ENCODE measurements at places on chromosomes 6 and 20.

DNA sequence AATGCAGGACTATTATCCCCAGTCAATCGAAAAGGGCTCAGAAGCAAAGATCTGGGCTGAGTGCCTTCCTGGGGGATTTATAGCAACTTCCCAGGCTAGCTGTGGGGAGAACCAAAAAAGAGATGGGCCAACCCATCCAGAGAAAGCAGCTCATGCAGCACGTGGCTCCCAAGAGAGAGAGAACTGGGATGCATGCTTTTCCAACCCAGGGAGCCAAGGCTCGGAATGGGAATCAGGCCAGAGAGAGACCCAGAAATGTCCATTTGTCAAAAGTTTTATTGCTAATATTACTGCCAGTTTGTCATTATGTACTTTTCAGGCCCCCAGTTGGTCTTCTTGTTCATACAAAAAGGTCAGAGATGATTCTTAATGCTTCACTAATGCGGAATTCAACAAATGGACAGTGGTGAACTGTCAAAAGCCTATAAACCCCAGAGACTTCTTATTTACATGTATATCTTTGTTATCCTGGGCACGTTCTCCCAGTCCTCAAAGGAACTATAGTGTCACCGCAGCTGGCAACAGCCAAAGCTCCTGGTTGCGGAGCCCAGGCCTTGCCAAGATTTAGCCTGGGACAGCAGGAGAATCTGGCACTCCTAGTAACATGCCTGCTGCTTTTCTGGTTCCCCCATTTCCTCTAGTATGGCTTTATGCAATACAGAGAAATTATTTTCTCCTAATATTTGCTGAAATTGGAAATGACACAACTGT, 139.1 kb upstream of the POU3F2 start:
- DNase-seq = no peak

- no peak for DNase-seq
Measured at GRCh38 chr20:52747845-52748284, 224.3 kb upstream of the TSHZ2 start.

GRCh38 chr20:36130390-36130789, 24.1 kb upstream of the EPB41L1 start:
- DNase-seq = no peak

DNA sequence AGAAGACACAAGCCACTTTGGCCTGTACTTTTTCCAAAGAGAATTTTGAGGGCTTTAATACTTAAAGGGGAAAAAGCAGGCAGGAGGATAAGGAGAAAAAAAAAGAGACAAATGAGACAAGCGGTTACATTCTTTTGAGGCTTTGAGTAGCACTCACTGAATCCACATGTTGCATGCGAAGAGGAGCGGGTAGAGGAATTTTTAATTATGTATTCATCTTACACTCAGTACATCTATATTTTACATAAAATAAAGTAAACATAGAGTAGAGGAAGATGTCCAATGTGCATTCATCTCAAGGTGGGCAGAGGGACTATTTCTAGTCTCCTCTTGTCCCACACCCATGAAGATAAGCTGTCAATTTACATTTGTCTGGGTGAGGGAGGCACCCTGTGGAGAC, 266.9 kb downstream of the CD109 start:
- DNase-seq = no peak

DNA sequence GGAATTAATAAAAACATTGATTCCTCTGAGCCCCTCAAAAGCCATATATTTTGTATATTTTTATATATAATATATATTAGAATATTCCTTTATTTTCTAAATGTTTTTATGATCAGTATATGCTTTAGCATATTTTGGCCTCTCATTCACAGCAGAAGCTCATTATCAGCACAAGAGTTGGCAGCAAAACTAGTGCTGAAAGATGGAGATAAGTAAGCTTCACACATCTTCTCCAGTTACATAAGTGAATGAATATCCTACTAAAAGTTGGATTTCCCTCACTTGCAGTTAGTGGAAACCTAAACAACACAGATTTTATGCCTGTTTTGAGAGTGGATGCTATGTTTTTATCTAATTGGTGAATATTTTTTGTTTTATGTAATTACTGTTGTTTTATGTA, 1303.8 kb upstream of the ADGRB3 start:
- no peak for DNase-seq

- no peak for DNase-seq
Measured at GRCh38 chr6:98477231-98477630, 357.1 kb upstream of the POU3F2 start.

GRCh38 chr6:6518631-6519427, 69.7 kb upstream of the LY86 start:
- no peak for DNase-seq

- DNase-seq = no peak
Measured at GRCh38 chr6:70353448-70353847, 50.6 kb upstream of the COL9A1 start.

DNA sequence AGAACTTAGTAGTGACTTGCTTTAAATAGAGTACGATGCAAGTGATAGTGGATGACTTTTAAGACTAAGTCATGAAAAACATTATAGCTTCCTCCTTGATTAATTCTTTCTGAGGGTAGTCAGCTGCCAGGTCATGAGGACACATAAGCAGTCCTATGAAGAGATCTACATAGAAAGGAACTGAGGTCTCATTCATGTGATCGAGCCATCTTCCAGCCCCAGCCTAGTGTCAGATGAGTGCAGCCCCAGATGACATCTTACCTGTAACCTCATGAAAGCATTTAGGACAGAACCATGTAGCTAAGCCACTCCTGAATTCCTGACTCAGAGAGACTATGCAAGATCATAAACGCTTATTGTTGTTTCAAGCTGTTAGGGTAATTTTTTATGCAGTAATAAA, 67.7 kb downstream of the AK9 start:
- no peak for DNase-seq

- no peak for DNase-seq
Measured at GRCh38 chr6:18352842-18353241, 34.3 kb upstream of the RNF144B start.

- DNase-seq = no peak
Measured at GRCh38 chr20:9999645-10000044, 35.1 kb upstream of the ANKEF1 start.

DNA sequence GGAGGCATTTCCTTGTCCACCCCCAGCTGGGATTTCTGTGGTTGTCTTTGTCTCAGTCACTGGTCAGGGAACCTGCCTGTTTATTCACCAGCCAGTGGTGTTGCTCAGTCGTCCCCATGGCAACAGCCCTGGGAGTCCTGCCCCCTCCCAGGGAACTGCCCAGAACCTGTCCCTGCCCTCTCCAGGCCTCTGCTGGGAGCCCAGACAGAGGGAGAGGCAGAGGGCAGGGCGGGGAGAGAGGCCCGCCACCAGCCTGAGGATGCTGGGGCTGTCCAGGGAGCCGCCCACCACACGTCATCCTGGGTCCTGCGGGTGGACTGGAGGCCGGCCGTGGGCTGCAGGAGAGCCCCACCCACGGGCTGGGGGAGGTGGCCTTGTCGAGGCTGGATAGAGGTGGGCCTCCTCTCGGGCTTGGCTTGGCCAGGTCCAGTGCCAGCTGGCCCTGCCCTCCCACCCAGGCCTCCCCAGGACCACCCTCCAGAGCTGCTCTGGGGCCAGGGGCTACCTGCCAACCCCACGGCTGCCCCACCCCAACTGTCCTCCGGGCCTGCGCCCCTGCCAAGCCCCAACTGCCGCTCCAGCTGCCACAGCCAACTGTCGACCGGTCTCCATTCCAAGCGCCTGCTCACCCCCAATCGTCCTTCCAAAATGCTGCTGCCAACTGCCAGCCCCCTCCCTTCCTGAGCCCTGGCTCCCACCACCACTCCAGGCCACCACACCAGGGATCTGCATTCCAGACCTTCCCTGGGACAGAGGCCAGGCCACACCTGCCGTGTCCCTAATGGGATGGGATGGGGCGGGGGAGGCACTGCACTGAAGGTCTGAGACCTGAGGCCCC, 4.2 kb upstream of the ZBTB46 start:
- DNase-seq = no peak

GRCh38 chr20:63025534-63026331, 19.0 kb upstream of the BHLHE23 start:
- DNase-seq = no peak

DNA sequence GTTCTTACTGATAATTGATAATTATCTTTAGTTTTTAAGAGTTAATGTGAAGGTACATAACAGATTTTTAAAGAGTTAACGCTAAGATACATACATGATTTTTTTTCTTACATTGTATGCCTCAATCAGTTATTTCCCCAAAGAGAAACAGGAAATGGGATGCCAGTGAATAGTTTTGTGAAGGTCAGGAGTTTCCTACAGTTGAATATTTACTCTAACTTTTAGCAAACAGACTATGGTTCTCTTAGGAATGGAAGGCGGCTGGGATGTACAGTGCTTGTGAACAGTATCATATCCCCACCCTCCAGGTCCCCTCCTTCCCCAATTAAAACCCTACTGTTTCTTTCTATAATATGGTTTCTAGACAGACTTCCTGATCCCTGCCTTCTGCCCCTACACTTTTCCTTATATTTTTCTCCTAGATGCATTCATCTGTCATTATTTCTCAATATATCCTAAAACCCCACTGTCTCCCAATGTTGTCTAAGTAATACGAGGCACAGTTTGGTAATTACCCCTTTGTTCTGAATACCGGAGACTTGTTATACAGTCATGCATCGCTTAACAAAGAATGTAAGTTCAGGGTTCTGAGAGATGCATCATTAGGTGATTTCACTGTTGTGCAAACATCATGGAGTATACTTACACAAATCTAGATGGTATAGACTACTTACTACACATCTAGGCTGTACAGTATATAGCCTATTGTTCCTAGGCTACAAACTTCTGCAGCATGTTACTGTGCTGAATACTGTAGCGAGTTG, 29.2 kb downstream of the SLC35A1 start:
- DNase-seq = no peak

- DNase-seq = no peak
Measured at GRCh38 chr6:158783851-158784250, 35.3 kb downstream of the EZR start.

DNA sequence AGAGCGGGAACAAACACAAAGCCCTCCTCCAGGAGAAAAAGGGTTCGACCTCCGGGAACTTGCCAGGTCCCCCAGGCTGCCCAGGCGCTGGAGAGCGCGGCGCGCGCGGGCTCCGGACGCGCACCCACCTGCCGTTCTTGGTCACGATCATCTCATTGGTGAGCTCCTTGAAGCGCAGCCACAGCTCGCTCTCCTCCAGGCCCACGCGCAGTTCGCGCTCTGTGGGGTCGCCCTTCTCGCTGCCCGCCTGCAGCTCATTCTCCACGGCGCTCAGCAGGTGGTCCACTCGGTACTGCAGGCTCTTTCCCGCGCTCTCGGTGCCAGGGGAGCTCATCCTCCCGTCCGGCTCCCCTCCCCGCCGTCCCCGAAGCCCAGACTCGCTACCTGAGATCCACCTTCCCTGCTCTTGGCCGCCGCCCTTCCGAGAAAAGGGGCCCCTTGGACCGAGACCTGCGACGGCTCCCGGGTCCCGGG, 356 bp downstream of the TBXT start:
- no peak for DNase-seq

DNA sequence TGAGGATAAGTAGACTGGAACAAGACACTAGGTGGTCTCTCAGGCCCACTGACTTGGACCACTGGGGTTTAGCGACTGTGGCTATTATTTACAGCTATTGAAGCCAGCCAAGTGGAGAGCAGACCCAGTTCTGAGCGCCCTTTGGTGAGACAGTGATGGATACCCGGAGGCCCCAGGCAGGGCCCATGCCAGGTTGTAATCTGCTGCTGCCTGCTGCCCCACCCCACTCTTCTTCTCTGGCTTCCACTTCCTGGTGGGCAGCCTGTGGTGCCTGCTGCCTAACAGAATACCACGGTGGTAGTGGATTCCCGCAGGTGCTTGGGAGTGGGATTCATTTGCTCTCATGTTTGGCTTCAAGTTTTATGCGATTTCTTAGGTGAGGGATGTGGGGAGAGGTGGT, 570 bp downstream of the RAB44 start:
- no peak for DNase-seq

DNA sequence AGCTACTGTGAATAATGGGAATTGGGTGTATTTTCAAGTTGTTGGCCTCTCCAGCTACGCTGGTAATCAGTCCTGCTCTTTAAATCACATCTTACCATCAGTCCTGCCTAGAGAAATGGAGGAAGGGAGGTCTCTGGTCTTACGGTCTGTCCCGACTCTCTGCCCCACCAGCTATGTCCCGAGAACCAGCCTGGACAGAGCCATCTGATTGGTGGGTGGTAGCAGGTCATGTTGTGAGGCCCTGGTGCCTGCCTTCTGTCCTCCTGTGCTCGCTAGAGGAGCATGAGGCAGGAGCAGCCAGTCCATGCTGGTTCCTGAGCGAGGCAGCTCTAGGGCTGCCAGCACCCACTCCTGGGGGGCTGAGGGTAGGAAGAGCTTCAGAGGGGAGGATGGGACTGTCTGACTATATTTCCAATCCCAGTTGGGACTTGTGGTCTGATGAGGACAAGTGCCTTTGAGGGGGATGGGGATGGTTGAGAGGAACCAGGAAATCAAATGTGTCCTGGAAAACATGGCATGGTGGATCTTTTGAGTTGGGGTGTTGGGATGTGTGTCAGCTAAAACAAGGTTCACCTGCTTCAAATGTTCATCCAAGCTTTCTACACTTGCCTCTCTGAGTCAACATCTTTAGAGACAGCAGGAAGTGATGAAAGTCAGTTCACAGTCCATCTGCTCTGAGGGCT, 33.0 kb downstream of the SYNJ2 start:
- no peak for DNase-seq

DNA sequence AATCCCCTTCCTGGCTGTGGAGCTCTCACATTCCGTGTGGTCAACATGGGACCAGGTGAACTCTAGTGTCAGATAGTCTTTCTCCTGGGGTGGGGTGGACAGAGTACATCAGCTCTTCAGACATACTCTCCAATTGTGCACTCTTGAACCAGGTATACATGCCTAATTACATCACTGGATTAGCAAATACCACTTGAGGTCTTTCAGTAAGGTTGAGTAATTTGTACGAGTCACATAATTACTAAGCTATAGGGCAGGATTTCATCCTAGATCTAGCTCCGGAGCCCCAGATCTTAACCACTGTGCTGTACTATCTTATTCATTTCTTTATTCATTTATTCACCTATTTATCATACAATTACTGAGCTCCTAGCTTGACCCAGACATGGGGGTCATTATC, 821.3 kb downstream of the TFAP2A start:
- DNase-seq = no peak

DNA sequence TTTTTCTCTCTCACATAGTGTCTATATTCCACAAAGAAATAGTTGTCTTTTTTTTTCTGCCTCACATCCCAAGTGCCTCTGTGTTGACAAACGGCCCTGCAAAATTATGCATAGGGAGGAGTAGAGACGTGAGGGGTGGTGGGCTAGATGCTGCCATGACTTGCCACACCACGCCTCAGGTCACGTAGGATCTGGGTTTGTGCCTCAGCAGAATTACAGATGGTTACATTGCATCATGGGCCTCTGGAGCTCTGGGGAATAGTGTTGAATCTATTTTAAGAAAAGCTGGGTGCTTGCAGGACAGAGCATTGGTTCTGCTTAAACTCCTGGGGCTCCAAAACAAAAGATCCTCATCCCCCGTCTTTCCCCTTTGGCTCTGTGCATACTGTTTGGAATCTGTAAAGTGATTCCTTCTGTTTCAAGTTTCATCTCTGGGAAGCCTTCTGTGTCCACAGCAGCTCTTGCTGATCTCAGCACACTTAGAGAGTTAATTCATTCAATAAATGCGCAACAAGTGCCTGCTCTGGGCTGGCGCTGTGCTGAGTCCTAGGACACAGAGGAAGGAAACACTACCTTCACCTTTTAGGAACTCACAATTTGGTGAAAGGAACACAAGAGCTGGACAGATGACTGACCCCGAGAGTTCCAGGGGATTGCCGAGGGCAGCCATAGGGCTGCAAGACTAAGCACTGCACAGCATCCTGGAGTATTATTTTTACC, 2.4 kb downstream of the FANCE start:
- DNase-seq = no peak

- DNase-seq = no peak
Measured at GRCh38 chr20:36984257-36984638, 32.7 kb upstream of the SAMHD1 start.

- DNase-seq = peak; percentile 51
Measured at GRCh38 chr6:43771858-43772680, 2.1 kb downstream of the VEGFA start.
